ENCODE measurements at places on chromosomes 13 and 19.

DNA sequence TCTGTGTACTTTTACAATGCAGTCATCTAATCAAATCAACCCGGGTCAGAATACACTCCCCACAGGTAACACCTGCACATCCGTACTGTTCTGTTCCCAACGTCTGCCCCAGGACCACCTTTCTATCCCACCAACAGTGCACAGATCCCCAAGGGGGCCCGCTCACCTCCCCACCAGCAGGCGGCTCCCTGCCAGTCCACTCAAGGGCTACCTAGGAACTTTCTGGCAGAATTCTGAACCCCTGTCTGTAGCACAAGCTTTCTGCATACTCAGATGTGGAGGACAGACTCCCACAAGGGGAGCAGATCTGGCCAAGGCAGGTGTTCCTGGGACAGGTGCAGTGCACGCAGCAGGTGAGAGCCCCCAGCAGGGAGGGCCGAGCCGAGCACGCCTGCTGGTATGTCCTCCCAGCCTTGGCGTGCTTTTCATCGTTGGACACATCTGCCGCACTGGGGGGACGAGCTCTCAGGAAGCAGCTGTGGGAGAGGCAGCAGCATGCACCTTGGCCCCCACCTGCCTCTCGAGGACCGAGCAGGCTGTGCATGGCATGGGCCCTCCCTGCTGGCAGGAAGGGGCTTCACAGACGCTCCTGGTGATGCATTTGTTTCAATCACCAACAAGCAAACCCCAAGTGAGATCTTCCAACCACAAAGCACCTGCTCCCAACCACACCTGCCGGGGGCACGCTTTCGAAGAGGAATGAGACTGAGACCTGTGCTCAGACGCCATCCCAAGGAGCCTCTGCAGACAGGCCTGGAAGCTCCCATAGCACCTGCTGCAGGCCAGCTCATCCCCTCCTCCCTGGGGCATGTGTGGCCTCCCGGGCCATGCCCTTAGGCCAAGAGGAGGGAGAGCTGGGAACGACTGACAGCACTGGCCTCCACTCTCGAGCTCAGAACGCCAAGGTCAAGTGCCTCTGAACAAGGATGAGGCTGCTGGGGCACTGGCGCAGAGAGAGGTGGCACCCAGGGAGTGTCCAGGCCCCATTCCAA is 35.9 kb downstream of the RAB20 start:
- no peak for DNase-seq

- no peak for DNase-seq
Observed at GRCh38 chr13:53198736-53199135, 170.1 kb downstream of the OLFM4 start.

- no peak for DNase-seq
Observed at GRCh38 chr19:39641773-39642172, 13.9 kb upstream of the LGALS16 start.

DNA sequence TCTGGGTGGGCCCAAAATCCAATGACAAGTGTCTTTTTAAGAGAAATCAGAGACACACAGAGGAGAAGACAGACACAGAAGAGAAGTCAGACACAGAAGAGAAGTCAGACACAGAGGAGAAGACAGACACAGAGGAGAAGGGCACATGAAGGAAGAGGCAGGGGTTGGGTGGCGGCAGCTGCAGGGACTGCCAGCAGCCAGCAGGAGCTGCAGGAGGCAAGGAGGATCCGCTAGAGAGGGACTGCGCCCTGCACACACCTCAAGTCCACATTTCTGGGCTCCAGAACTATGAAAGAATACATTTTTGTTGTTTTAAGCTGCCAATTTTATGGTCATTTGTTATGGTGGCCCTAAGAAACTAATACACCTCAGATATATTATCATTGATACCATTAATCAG is 140.6 kb downstream of the ZIC5 start:
- DNase-seq, result no peak

DNA sequence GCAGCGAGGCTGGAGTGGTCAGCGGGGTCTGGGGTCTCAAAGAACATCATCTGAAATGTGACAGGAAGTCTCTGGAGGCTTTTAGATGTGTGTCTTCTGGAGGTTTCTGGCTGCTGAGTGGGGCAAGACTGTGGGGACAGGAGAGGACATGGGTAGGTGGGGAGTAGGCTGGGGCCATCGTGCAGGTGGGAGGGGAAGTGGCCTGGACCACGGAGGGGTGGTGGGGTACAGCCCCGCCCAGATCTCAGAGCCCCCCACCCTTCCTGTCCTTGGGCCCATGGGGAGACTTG is 6.2 kb downstream of the AP1M1 start:
- DNase-seq, result no peak

GRCh38 chr13:78030341-78030896 is 111.8 kb upstream of the EDNRB start:
- no peak for DNase-seq

DNA sequence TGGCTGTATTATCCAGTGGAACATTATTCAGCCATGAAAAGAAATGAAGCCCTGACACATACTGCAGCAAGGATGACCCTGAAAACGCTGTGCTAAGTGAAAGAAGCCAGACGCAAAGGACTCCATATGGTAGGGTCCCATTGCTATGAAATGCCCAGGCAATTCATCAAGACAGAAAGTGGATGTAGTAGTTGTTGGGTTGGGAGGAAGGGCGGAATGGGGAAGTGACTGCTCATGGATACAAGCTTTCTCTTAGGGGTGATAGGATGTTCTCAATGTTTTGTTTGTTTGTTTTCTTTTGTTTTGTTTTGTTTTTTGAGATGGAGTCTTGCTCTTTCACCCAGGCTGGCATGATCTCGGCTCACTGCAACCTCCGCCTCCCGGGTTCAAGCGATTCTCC is 11.1 kb upstream of the CEACAM16 start:
- DNase-seq, result no peak

GRCh38 chr13:25973576-25973975 is 78.2 kb downstream of the SHISA2 start:
- DNase-seq, result no peak

GRCh38 chr19:5822181-5822844 is 17.2 kb downstream of the FUT6 start:
- DNase-seq, result no peak

- peak; percentile 13 for DNase-seq
Observed at GRCh38 chr19:36685835-36686234, 1.6 kb upstream of the ZNF567 start.

- no peak for DNase-seq
Observed at GRCh38 chr13:32391101-32391619, 36.8 kb downstream of the N4BP2L1 start.

- DNase-seq, result no peak
Observed at GRCh38 chr13:25319771-25320170, 18.3 kb downstream of the NUP58 start.

GRCh38 chr13:64164435-64164834 is 2748.8 kb upstream of the PCDH20 start:
- no peak for DNase-seq

- DNase-seq, result no peak
Observed at GRCh38 chr19:15502264-15502663, 6.1 kb upstream of the CYP4F22 start.

GRCh38 chr13:97798171-97798821 is 155.2 kb upstream of the IPO5 start:
- no peak for DNase-seq

GRCh38 chr19:20968092-20968491 is 45.0 kb downstream of the ZNF85 start:
- DNase-seq, result no peak

GRCh38 chr13:30841154-30841553 is 64.9 kb upstream of the MEDAG start:
- no peak for DNase-seq

GRCh38 chr13:97235549-97236231 is 13.6 kb downstream of the MBNL2 start:
- no peak for DNase-seq

DNA sequence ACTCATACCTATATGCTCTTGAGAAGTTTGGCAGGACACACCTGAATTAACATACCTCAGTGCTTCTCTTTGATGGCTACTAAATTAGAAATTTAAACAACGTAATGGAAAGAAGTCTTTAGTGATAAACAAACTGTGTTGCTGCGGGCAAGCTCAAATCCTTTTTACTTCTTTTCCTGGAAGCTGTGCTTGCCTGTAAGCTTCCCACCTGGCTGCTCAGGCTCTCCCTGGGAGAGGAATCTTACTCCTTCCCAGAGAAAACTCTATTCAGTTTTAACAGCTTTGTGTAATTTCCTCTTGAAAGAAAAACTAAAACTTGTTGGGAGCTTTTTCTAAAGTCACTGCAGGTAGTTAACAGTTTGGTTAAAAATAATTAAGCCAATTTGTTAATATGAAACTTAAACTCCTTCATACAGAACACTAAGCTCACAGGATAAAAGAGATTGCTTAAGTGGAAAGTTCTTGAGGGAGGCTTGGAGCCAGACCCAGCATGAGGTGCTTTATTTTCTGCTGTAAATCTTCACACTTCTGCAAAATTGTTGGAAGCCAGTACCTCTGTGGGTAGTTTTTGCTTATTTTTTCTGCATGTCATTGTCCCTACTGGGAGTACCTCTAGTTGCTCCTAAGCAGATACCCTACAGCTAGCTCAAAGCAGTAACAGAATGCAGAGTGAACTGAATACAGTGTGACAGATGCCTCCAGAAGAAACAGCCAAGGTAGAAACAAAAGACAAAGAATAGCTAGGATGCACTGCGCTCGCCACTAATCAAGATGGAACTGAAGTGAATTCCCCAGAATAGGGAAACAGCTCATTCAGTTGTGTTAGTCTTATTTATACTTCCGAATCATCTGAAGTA is 1253.0 kb downstream of the PCDH17 start:
- DNase-seq, result no peak

DNA sequence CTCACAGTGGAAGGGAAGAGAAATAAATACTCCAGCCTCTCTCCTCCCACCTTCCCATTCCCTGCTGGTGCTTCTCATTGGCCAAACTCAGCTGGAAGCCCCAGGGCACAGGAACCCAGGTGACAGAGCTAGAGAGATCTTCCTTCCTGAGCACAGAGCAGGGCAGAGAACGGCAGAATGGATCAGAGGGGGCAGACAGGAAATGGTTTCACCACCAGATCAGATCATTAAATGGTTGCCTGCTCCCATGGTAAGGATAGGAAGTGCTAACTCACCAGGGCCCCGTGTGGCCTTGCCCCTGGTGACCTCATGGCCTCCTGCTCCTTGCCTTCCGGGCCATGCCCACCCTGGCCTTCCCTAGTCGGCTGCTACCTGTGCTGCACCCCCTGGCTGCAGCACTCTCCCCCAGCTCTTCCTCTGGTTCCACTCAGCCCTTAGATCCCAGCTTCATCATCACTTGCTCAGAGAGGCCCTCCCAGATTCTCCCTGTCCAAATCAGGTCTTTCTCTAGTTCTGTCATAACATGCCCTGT is 108.7 kb downstream of the DPF1 start:
- DNase-seq, result peak; percentile 28

GRCh38 chr19:8835877-8836276 is 3.7 kb downstream of the MBD3L1 start:
- DNase-seq, result peak; percentile 26

- DNase-seq, result no peak
Observed at GRCh38 chr13:23797276-23797903, 91.8 kb downstream of the MIPEP start.

GRCh38 chr13:27409013-27409412 is 15.4 kb upstream of the GTF3A start:
- DNase-seq, result no peak

DNA sequence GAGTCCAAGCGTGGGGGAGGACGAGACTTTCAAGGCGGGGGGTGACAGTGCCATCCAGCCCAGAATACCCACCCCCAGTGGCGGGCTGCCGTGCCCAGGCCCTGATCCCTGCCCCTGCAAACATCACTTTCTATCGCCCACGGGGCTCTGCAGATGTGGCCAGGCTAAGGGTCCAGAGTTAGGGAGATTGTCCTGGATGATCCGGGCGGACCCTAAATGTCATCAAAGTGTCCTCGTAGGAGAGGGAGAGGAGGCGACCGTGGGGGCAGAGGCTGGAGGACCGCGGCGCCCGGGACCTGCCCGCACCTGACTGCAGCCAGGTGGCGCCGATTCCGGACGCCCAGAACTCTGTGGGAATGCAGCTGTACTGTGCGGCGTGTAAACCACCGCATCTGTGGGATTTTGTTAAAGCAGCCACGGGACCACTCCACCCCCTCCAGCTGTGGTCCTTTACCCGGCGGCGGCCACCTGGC is 32.4 kb downstream of the GJA3 start:
- no peak for DNase-seq

Data from KBM-7 (cell line).